ENCODE measurements at places on chromosomes 3 and 15. TPM values are rescaled to one million over a fixed set of nuclear protein-coding genes. Genes with fewer than 3 reads are reported as not detected.

Gene GOLGA8N
- total RNA-seq: 0.39 TPM

Gene P2RY14
- total RNA-seq: not detected

Gene IL12A
- total RNA-seq: not detected

Gene ATP10A
- under 0.01 TPM for total RNA-seq

Gene RTP1
- not detected for total RNA-seq

Gene CDHR4
- total RNA-seq: not detected

- no peak for DNase-seq
These were observed 831.0 kb downstream of the TUSC7 start for GRCh38 chr3:117540597-117540996.

- DNase-seq: no peak
These were observed 25.2 kb upstream of the CCK start for GRCh38 chr3:42290966-42291714.

GRCh38 chr15:41215708-41216107 lies 14.8 kb downstream of the EXD1 start:
- no peak for DNase-seq

DNA sequence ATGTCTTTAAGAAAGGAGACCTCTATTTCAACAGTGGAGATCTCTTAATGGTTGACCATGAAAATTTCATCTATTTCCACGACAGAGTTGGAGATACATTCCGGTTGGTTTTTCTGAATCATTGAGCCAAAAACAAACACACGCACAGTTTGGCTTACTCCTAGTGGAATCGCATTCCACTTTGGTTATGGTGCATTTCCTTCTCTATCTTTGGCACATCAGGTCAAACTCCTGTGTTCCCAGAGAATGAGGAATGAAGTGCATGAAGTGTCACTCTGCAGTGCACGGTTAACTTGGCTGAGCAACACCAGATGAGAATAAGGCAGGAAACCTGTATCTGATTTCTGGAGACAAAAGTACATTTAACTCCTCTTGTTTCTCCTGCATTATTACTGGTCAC lies 38.5 kb downstream of the HDC start:
- DNase-seq: no peak

- DNase-seq: no peak
These were observed 35.3 kb downstream of the GBE1 start for GRCh38 chr3:81726132-81726531.

DNA sequence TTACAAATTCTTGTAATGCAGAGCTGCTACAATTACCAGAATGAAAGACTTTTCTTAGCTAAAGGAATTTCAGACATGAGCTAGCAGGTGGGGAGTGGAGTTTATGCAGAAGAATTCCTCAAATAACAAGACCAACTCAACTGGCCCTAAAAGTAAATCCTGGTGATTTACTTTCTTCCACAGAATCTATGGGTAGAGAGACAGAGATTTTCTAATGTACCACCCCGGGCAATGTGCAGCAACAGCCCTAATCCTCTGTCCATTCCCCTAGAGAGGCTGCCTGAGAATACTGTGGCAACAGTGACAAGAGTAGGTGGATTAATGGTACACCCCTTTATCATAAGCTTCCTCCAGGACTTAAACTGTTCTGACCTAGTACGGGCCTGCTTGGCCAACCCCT lies 55.2 kb downstream of the AQR start:
- DNase-seq: no peak

DNA sequence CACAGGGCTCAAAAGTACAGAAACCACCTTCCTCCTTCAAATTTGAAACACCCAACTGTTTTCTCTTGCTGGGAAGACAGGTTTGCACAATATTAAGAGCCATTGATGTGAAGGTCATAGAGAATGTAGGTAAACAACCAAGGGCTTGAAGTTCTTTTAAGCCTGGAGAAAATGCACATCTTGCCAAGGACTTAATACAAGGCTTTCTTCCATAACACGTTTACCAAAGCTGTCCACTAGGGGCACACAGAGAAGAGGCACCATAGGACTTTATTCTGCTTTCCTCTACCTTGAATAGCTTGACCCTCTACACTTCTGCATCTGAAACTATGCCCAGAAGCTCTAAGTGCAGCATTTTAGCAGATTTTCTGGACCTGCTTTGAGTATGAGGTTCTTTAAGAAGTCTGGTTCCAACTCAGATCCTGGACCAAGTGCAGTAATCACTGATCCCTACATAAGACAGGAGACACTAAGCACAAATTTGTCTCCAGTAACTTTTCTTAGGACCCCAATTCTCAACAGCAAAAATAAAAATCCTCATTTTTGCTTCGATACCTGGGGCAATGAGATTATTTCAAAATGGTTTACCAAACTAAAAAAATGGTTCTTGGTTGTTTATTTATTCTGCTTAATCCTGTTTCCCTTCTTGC lies 138.0 kb downstream of the FBN1 start:
- DNase-seq: peak; percentile 23

DNA sequence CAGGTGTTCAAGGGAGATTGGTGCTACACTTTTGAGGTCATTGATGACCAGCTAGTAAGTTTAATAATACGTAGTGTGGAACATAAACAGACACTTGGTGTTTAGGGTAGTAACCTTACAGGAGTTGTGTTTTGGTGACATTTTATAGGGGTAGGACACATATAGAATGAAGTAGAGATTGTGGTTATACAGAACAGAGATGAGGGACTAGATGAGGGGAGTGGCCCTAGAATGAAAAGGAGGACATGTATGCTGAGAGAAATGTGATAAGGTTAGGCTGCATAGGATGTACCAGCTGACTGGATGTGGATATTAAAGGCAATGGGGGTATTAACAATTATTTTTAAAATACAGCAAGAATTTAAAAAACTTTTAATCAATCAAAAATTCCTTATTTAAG lies 8.0 kb downstream of the MBNL1 start:
- no peak for DNase-seq

DNA sequence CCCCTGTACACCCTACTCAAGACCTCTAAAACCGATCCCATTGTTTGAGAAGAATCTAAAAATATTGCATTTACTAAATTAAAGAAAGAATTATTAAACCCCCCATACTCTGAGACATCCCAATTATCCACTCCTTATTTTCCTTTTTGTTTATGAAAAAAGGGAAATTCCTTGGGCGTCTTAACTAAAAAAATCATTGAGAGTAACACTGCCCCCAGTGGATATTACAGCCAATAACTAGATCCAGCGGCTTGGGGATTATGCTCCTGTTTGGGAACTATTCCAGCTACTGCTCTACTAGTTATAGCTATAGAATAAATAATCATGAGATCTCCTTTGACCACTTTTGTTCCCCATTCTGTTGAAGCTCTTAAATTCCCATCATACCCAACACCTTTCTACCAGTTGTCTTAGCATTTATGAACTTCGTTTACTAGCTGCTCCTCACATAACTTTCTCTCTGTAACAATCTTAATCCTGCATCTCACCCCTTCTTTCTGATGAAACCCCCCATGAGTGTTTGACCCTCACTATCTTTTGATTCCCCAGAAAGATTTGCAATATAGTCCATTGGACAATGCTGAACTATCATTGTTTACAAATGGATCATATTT lies 12.7 kb upstream of the CFAP91 start:
- no peak for DNase-seq

Data from dermis microvascular lymphatic vessel endothelial cell (primary cell).